ENCODE measurements at places on chromosomes 3 and 15.

GRCh38 chr3:187769771-187770170 lies 24.5 kb upstream of the BCL6 start:
- no peak for DNase-seq

DNA sequence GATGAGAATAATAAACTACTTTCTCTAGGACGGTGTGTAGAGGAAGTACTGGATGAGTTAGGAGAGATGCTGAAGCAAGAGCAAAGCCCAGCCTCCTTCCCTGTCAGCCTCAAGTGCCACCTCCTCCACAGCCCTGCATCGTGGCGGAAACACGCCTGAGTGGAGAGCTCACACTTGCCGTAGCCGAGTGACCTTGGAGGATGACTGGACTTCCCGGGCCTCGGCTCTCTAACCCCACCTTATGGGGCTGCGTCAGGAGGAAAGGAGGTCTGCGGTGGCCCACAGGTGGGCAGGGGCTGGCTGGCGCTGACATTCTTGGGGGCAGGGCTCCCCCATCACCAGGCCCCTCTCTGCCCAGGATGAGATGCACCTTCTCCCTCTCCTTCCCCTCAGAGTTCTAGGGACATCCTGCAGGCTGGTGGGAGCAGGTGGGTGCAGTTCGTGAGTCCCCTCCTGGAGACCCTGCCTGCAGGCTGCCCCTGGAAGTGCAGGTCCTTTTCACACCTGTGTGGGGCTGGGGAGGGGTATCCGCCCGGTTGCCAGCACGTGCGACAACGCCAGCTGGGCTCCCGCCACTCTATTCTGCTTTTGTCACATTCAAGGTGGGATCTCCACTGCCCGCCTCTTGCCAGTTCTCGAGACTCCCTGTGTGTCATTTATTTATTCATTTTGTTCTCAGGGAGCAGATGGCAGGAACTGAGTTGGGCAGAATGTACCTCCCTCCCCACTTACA lies 175.2 kb downstream of the MEGF11 start:
- DNase-seq, result no peak

- DNase-seq, result no peak
Observed at GRCh38 chr15:59668556-59668955, 11.2 kb upstream of the GTF2A2 start.

GRCh38 chr3:25009665-25010064 lies 418.4 kb upstream of the RARB start:
- DNase-seq, result no peak

DNA sequence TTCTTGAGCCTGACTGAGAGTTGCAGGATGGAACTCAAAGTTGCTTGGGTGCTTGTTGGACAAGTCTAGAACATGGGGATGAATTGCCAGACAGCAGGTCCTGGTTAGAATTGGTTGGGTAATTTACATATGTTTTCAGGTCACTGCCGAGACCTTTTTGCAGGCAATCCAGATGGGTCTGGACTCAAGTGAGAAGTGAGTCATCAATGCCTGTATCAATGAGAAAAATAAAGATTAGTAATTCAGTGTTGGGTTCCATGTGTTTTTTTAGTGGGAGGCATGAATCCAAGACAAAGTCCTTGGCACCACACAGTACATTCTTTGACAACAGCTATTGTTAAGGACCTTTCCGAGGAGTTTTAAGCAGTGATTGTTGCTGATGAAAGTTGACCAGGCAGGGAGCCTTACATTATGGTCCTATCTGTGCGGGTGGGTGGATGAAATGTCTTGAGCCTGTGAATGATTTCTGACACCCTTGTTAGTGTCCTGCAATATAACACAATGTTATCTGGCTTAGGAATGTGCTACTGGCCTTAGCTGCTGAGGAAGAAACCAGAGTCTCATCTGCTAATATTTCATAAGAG lies 77.7 kb downstream of the CRYGS start:
- DNase-seq, result no peak

GRCh38 chr3:46692566-46692990 lies 901 bp downstream of the ALS2CL start:
- no peak for DNase-seq

DNA sequence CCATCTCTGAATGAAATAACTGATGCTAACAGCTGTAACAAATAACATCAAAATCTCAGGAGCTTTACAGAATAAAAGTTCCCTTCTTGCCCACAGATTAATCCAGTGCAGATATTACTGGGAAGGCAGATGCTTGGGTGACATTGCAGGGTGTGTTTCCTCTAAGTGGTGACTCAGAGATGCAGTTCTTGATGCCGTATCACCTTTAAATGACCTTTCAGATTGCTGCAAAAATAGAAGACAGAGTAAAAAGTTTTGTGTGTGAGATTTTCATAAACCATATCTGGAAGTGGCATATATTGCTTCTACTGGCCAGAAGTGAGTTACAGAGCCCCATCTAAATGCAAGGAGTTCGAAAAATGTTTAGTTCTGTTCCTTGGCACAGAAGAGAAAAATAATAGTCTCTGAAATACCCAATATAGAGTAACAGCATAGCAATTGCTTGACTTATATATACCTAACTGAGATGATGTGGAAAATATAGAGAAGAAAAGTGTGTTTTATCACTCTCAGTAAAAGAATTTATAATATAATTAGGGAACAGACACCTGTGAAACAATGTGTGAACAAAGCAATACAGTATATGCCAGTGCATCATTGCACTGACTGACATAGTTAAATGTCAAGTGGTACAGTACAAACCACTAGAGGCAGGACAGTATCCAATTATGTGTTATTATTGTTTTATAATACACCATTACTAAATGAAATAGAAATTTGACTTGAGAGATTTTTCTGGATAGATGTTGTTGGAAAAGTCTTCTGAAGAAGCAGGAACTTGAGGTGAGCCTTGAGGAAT lies 430.7 kb upstream of the CBLB start:
- DNase-seq, result peak; percentile 10

Data from activated CD4-positive, alpha-beta T cell treated with anti-CD3 and anti-CD28 coated beads for 4 hours (primary cell).